ENCODE measurements at places on chromosomes 12 and 14. TPM values are rescaled to one million over a fixed set of nuclear protein-coding genes. Genes with fewer than 3 reads are reported as not detected.

Gene B4GALNT1
- 0.13 TPM for total RNA-seq

Gene NTF3
- not detected for total RNA-seq

Gene INHBC
- total RNA-seq: not detected

Gene LTBP2
- total RNA-seq: 15.7 TPM

Gene MGAT4C
- under 0.01 TPM for total RNA-seq

GRCh38 chr12:93137656-93138612 lies 208.8 kb upstream of the EEA1 start:
- no peak for DNase-seq

GRCh38 chr12:119649202-119649808 lies 18.6 kb upstream of the PRKAB1 start:
- no peak for DNase-seq

DNA sequence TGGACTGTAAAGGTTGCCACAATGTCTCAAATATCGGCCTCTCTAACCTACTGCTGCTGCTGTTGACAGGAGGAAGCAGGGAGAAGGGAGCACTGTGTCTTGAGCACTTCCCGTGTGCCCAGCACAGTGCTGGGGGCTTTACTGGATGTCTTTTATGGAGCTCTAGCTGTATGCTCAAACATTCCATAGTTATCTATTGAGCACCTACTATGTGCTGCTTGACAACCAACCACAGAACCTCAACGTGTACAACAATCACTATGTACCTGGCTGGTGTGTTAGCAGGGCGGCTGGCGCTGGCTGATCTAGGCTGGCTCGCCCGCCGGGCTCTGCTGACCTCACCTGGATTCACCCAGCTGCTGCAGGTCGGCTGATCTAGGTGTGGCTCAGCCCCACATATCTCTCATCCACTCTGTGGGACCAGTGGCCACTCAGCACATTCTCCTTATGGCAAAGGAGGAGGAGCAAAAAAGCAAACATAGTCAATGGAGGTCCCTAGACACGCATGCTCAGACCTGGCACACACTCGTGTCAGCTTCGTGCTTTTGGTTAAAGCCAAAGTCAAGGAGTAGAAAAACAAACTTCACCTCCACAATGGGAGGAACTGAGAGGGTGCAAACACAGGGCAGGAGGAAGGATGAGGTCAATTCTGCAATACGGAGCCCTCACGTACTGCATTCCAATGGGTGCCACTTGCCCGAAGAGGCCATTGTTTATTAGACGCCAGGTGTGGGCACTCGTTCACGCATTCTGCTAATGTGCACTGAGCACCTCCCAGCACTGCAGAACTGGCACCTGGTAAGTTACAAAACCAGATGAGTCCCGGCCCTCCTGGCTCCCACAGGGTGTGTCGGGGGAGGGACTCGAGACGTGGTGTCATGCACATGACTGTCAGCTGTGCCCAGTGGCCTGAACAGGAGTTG lies 147.2 kb downstream of the SCARB1 start:
- peak; percentile 12 for DNase-seq

- no peak for DNase-seq
Observed at GRCh38 chr12:124123296-124124000, 150.4 kb downstream of the ZNF664 start.

- no peak for DNase-seq
Observed at GRCh38 chr12:121000530-121000929, 15.8 kb downstream of the C12orf43 start.

All from dermis microvascular lymphatic vessel endothelial cell (primary cell).